KBM-7 (cell line): ENCODE measurements at places on chromosomes 16 and 17.

DNA sequence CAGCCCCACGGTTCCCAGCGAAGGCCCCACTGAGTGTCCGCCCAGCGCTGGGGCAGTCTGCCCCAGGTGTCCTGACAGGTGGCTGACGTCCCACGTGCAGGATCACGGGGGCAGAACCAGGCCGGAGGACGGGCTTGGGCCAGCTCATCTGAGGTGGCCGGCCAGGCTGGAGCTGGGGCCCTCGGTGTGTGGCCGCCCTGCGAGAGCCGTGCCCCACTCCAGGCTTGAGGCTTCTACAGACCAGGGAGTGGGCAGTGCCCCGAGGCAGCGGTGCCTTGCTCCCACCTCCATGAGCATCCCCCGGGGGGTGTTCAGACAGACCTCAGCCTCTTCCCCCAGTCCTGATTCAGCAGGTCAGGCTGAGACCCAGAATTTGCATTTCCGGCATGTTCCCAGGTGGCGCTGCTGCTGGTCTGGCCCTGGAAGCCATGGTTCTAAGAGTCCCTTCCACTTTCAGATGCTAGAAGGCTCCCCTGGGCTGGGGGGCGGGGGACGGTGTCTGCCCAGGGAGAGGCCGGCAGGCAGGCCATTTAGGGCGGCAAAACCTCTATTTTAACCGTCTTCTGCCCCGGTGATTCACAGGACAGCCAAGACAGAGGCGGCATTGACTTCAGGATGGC, 35.4 kb upstream of the PABPN1L start:
- DNase-seq: no peak

DNA sequence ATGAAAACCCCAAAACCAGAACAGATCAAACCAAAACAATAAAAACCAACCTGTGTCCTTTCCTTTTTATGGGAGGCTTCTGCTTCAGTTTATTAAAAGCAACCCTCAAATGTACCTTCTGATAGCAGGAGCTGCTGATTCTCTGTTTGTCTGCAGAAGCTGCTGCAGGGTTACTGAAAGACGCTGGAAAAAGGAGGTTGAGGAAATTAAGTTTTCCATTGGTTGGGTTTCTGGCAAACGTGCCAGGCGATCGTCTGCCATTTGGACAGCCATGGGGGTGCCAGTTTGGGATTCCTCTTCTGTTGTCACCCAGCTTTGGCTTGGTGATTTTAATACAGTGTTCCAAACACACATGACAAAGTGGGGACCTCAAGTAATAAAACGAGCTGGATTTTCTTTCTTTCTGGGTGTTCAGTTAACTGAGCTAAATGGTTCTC, 185.4 kb upstream of the ZFHX3 start:
- DNase-seq: no peak

GRCh38 chr16:76835779-76836300, 355.1 kb upstream of the MON1B start:
- no peak for DNase-seq

- DNase-seq: peak; percentile 75
Observed at GRCh38 chr16:31301708-31302400, 42.1 kb downstream of the ITGAM start.

GRCh38 chr17:8122422-8122923, 1.4 kb downstream of the HES7 start:
- peak; percentile 38 for DNase-seq

DNA sequence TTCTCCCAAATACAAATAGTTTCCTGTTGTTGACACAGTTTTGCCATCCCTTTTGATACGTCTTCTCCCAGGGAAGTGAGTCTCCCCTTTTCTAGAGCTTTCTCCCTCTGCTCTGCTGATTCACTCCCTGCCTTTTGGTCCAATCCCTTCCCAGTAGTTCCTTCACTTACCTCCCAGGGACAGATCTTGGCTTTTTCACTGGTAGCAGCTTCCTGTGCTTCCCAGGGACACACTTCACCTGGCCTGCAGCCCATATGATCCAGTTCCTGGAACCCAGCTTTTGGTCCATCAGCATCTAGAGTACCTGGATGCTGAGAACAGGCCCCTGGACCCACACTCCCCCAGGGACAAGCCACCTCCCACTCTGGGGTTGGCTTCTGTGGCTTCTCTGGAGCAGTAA, 15.8 kb downstream of the GPR179 start:
- DNase-seq: no peak

- no peak for DNase-seq
Observed at GRCh38 chr17:9878786-9879525, 26.1 kb downstream of the RCVRN start.

DNA sequence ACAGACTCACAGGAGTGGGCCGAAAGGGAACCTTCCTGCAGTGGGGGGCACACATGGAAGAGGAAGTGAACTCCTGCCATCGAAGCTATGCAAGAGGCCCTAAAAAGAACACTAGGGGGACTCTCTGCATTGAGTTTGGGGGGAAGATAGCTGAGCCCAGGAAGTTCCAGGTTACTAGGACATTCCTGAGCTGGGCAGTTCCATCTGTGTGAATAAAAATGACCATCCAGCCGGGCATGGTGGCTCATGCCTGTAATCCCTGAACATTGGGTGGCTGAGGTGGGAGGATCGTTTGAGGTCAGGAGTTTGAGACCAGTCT, 211.8 kb downstream of the ZNF423 start:
- DNase-seq: peak; percentile 3

DNA sequence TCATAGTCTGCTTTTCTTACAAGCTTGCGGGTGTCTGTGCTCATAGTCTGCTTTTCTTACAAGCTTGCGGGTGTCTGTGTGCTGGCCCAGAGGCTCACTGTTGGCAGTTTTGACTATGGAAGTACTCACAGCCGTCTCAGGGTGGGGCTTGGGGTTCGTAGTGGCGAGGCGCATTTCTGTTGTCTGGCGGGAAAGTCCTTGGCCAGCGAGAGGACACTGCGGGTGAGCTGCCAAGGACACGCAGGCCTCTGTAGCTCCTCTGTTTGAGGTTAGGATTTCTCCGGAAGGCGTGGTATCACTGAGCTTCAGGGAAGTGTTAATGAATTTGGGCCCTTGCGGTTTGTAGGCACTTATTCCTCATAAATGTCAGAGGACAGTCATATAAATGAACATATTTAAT, 13.5 kb downstream of the TBCD start:
- DNase-seq: no peak

DNA sequence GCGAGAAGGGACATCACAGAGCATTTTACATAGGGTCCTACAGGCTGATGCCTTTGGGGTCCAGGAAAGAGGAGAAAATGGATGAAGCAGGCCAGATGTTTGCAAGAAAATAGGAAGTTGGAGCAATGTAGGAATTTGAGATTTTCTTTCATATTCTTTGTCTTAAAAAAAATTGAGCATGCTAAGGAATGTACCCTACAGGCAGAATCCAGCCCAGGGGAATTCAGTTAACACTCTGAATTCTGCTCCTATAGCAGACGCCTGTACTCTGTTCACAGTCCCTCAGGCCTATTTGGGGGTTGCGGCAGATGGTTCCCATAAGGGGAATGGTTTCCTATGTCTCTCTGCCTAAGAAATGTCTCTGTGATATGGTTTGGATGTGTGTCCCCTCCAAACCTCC, 393.7 kb upstream of the C16orf82 start:
- DNase-seq: no peak

GRCh38 chr16:72400257-72401083, 228.5 kb upstream of the PMFBP1 start:
- peak; percentile 88 for DNase-seq

- no peak for DNase-seq
Observed at GRCh38 chr16:880471-881171, 80.1 kb upstream of the GNG13 start.

- peak; percentile 49 for DNase-seq
Observed at GRCh38 chr17:82519971-82520903, 705 bp downstream of the FOXK2 start.

- DNase-seq: peak; percentile 40
Observed at GRCh38 chr17:63841350-63842172, 924 bp downstream of the SMARCD2 start.

DNA sequence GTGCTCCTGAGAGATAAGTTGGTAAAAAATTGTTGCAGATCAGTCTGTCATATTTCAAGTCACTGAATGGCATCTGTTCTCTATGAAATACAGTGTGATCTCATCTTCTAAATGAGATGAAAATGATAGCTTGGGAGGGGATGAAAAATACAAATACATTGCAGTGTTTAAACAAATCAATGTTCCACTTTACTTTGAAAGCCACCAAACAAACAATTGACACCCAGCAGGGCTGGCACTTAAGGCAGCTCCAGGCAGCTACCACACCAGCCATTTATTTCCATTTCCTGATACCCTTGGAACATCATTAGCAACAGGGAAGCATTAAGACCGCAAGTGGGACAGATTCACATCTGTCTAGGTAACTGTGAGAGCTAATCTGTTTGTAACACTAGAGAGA, 827.6 kb upstream of the KIF2B start:
- no peak for DNase-seq

GRCh38 chr16:61792194-61792909, 243.9 kb downstream of the CDH8 start:
- no peak for DNase-seq

GRCh38 chr17:83091257-83092141, 12.1 kb downstream of the METRNL start:
- DNase-seq: no peak

GRCh38 chr16:70438585-70438968, 323 bp downstream of the ST3GAL2 start:
- no peak for DNase-seq

GRCh38 chr16:17312094-17312710, 158.6 kb downstream of the XYLT1 start:
- DNase-seq: no peak
